Type B pancreatic cell (in vitro differentiated cells): ENCODE measurements at places on chromosomes 16 and 17. TPM values are rescaled to one million over a fixed set of nuclear protein-coding genes. Genes with fewer than 3 reads are reported as not detected.

- no peak for DNase-seq
- peaks cover 11% of the 10 kb centered on the region for H3K27me3 ChIP-seq
- peak overlapping the region; percentile 88 for H3K4me3 ChIP-seq
- H3K4me1 ChIP-seq: peaks cover 37% of the 10 kb centered on the region
- H3K36me3 ChIP-seq: no peaks in the 10 kb centered on the region
Measured at GRCh38 chr16:11585460-11586377, 1.0 kb downstream of the LITAF start.

DNA sequence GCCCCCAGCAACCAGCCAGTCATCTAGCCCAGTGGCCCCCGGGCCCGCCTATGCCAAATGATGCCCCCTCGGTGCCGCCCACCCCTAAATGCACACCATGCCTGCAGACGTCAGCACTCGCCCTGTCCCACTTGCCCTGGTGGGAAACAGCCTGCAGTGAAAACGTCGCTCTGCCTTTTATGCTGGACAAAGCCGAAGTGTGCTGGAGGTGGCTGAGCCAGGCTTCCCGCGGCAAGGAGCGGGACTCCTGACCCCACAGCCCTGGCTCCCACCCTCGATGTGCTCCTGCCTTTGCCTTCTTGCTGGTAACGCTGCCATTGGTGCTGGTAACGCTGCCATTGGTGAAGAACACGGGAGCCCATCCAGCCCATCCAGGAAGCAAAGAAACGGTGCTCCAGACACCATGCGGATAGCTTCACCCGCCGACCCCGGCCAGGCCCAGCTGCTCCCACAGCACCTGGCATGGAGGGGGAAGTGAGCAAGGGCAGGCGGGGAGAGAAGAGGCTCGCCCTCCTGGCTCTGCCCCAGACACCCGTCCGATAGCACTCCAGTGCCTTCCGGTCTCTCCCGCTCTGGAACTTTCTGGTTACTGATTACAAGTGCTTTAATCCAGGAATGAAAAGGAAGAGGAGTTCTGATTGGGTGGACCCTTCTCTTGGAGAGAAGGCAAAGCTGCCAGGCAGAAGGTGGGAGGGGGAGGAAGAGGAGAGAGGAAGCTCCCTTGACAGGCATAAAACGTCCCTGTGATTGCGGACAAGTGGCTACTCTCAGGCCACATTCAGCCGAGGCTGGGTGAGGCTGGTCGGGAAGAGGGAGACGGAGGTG, 4.0 kb upstream of the BAIAP2 start:
- peak overlapping the region; percentile 38 for H3K4me3 ChIP-seq
- H3K36me3 ChIP-seq: no peaks in the 10 kb centered on the region
- no peak for DNase-seq
- peaks cover 10% of the 10 kb centered on the region for H3K27me3 ChIP-seq
- peaks cover 28% of the 10 kb centered on the region for H3K4me1 ChIP-seq
- H3K27ac ChIP-seq: no peak overlapping the region

GRCh38 chr16:50709980-50710379, 16.6 kb downstream of the NOD2 start:
- no peak overlapping the region for H3K4me3 ChIP-seq
- no peak overlapping the region for H3K27ac ChIP-seq
- DNase-seq: no peak
- H3K27me3 ChIP-seq: no peaks in the 10 kb centered on the region

Gene SSTR5
- 0.43 and 1.8 TPM in 2 replicates for total RNA-seq
